Left ventricle myocardium superior (tissue), 1 donor: ENCODE measurements at places on chromosomes 5 and 9. TPM values are rescaled to one million over a fixed set of nuclear protein-coding genes. Genes with fewer than 3 reads are reported as not detected.
A peak's percentile ranks its signal among the peaks of the same experiment; 100 is the strongest.

DNA sequence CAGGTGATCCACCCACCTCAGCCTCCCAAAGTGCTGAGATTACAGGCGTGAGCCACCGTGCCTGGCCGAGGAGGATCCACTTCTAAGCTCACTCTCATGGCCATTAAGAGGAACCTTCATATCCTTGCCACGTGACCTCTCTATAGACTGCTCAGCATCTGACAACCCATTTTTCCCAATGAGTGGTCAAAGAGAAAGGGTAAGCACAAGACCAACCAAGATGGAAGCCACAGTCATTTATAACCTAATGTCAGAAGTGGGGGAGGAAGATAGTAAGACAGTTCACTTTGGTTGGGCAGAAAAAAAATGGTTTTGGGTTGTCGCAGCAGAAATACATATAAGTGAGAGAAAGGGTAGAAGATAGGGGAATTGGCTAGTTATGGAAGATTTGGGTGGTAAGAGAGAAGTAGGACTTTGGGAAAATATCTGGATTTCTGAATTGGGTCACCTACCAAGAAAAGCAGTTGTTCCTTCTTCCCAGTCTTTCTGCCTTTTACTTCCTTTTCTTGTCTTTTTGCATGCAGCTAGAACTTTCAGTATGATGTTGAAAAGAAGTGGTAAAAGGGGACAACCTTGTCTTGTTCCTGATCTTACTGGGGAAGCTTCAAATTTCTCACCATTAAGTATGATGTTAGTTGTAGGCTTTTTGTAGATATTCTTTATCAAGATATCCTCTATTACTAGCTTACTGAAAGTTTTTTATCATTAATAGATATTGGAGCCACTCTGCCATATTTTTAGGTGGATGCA lies 15.6 kb downstream of the SNX2 start:
- DNase-seq = no peak

- DNase-seq = no peak
These were observed 110.5 kb downstream of the JMY start for GRCh38 chr5:79346420-79346824.

DNA sequence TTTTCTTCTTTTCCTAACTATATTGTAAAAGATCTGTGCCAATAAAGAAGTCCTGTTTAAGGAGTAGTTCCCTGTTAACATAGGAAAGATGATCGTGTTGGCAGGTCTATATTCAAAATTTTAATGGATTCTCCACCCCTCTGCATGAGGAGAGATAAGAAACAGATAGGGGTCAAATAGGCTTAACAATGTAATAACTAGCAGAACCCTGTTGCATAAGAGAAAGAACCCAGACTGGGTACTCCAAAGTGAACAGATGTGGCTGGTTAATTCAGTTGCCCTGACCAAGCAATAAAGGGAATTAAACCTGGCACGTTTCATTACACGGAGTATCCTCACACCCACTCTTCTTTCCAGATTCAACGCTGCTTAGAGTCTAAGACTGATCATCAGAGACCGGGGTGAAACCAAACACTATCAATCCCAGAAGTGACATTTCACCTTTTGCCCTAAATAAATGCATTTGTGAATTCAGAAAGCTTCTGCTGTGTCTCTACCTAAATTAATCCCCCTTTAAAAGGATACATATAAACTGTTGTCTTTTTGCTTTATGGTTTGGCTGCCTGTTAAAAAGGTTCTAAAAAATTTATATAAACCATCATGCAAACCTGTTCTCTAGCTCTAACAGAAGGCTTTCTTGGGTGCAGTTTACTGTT lies 1276.9 kb upstream of the WWC1 start:
- DNase-seq = no peak

DNA sequence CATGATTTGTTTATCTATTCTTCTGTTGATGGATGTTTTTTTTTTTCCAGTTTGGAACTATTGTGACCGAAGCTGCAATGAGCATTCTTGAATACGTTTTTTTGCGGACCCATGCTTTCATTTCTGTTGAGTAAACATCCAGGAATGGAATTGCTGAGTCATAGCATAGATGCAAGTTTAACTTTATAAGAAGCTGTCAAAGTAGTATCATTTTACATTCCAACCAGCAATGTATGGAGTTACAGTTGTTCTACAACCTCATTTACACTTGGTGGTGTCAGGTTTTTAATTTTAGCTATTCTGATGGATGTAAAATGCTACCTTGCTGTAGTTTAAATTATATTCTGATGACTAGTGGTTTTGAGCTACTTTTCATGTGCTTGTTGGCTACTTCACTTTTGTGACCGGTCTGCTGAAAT lies 49.0 kb downstream of the NPR3 start:
- DNase-seq = no peak

DNA sequence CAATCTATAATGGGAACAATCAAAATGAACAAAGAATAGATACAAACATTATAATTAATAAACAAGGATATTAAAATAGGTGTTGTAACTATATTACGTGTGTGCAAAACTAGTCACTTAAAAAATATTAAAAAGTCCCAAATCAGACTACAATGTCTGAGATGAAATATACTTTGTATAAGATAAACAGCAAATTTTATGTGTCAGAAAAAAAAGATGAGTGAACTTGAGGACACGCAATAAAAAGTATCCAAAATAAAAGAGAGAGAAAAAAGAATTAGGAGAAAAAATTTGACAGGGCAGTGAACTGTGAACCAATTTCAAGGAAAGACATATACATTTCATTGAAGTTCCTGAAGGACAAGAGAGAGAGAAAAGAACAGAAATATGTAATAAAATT lies 37.0 kb downstream of the AGTPBP1 start:
- no peak for DNase-seq

DNA sequence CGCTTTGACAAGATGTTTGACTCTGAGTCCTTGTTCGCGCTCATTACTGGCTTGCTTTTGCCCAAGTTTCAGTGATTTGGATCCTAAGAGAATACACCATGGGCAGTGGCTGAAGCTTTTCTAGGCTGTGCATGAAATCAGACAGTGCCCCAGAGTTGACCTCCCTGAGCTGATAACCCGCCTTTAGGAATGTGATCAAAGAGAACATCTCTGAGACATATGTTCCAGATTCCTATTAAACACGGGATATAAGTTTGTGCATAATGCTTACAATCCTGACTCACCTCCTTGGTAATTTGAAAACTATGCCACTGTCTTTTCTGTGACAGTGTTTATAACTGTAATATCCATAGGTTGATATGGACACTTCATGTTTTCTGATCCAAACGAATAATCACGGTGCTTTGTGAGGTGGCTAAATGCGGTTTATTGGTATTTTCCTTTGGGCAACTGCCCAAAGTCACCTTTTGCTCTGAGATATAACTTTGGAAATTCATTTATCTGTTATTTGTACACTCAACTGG lies 732.9 kb downstream of the MTRR start:
- no peak for DNase-seq

GRCh38 chr5:160398806-160399205 lies 1.0 kb downstream of the FAM200C start:
- no peak for DNase-seq

- peak; percentile 26 for DNase-seq
These were observed 8.9 kb downstream of the WNK2 start for GRCh38 chr9:93192721-93193387.

DNA sequence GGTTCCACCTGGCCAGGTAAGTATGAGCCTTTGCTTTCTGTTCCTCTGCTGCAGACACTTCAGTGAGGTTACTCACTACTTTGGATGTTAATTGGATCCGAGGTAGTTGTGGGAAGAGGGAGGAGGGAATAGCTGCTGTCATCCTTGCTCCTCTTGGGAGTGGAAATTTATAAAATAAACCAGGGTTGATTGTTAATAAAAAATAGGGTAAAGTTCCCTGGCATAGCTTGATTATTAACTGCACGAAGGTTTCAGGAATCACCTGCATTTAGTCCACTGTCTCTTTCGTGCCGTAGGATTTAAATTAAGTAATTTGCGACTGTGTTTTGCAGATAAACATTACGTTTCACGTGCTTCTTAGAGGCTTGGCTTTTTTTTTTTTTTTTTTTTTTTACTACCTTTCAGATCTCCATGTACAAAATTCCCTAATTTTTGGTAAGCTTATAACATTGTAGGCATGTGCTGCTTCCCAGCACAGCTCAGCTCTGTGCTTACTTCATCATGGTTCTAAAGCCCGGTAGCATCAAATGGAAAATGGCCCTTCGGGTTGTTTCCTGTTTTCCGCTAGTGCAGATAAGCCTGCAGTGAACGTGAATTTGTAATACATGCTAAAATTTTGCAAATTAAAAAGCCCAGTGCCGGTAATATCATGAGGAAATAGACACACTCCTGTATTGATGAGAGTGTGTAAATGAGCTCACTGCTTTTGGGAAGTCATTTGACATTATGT lies 26.9 kb upstream of the LTC4S start:
- no peak for DNase-seq

- no peak for DNase-seq
These were observed 124.3 kb upstream of the RAI14 start for GRCh38 chr5:34531751-34532360.

DNA sequence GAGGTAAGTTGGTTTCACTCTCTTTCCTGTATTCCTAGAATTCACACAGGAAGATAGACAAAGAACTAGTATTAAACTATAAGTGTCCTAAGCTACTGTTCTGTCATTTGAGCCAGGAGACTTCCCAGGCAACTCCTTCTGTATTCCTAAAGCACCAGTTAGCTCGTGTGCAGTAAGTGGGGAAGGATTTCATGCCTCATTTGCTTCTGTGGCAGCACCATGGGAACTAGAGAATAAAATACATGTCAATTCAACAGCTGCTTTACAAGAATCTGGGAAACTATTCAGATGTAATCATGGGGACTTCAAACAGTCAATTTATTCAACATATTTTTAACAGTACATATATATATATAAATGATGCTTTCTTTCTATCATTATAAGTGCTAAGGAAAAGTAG lies 762.3 kb downstream of the PRELID2 start:
- DNase-seq = no peak

DNA sequence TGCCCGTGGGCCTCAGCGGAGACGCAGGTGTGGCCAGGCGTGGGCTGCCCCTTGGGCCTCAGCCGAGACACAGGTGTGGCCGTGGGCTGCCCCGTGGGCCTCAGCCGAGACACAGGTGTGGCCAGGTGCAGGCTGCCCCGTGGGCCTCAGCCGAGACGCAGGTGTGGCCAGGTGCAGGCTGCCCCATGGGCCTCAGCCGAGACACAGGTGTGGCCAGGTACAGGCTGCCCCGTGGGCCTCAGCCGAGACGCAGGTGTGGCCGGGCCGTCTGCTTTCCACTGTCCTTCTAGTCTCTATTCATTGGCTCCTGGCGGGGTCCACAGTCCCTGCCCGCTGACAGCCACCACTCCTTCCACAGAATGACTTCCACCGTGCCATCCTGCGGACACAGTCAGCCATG lies 56.1 kb downstream of the KCNT1 start:
- no peak for DNase-seq

DNA sequence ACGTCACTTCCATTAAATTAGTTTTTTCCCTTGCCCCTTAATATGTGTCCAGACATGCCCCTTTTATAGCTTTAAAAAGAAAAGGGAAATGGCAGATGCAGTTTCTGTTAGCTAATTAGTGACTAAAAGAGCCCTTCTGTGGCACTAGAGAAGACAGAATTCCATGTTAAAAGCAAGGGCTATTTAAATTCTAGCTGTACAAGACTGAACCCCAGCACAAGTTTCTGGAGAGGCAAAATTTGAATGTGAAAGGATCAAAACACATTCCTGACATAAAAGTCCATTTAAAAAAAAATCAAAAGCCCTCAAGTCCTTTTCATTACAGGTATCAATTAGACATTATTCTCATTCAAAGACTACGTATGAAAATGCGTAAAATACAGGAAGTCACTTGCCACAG lies 78.7 kb downstream of the HAPLN1 start:
- DNase-seq = no peak

DNA sequence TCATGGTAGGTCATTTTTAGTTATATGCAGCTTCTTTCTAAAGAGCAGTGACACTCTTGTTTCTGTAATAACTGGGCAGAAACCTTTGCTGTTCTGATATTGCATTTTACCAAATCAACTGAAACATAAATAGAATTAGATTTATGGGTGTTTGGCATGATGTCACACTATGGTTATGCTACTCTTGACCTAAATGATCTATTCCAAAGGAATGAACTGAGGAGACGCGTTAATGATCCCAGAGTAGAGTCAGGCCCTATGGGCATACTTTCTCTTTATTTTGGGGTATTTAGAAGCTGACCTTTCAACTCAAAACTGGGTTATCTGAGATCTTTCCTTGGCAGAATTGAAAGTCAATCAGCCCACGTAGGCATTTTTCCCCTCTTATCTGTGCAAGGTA lies 146.8 kb upstream of the ADAMTSL1 start:
- no peak for DNase-seq

GRCh38 chr5:125812651-125813050 lies 610.6 kb upstream of the GRAMD2B start:
- no peak for DNase-seq

DNA sequence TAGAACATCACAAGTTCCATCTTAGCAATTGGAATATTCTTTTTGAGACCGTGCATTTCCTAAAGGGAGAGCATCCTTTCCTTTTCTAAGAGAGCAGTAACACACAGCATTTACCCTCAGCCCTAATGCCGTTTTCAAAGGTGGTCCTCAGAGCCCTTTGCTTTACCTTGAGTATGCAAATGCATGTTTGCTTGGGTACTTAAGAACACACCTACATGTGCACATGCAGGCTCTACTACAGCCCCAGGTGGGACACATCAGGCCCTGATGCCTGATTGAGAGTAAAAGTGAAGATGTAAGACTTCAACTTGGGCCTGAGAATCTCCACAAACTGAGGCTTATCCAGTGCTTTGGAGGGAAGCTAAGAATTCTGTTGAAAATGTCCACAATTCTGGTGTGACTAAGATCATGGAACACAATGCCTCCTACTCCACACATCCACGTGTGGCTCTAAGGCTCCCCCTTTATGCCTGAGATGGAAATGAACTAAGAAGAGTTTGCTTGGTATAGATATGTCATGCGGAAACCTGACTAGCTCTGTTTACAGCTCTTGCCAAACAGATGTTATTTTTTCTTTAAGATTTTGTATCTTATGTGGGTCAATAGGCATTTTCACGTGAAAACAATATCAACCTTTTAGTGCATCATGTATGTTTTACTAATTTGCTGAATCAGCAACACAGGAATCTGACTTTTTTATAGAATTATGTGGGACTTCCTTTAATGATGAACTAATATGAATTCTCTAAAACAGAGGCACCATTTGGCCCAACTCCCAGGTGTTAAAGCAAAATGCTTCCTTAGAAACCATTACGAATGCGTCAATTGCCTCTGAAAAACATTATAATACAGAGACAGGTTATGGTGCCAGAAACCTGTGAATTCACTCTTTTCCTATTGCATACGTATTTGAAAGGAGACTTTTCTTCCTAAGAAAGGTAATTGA lies 48.9 kb upstream of the SLC2A8 start:
- no peak for DNase-seq

PCDHB16 gene
- 2.7 TPM for total RNA-seq

FST gene
- 3.2 TPM for total RNA-seq

MORN5 gene
- total RNA-seq = not detected

FAM221B gene
- not detected for total RNA-seq

DMGDH gene
- total RNA-seq = 1.3 TPM
